ENCODE measurements at places on chromosomes 4 and X.

GRCh38 chr4:53476232-53477037, 99.0 kb downstream of the FIP1L1 start:
- DNase-seq, result no peak

DNA sequence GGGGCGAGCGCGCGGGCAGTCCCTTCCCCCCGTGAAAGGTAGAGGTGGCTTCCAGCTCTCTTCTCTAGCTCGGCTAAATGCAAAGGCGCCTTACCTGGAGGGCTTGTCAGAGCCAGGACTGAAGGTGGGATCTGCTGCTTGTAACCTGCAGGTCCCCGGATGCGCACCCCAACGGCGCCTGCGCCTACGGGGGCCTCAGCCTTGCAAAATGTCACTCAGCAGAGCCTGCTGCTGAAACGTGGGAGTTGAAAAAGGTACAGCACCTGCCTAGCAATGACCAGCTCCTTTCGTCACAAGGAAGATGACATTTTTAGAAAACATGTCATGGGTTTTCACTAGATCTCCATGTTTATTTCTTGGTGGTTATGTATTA, 583 bp downstream of the ABHD18 start:
- DNase-seq, result peak; percentile 58

GRCh38 chr4:94711635-94712034, 46.1 kb upstream of the BMPR1B start:
- no peak for DNase-seq

DNA sequence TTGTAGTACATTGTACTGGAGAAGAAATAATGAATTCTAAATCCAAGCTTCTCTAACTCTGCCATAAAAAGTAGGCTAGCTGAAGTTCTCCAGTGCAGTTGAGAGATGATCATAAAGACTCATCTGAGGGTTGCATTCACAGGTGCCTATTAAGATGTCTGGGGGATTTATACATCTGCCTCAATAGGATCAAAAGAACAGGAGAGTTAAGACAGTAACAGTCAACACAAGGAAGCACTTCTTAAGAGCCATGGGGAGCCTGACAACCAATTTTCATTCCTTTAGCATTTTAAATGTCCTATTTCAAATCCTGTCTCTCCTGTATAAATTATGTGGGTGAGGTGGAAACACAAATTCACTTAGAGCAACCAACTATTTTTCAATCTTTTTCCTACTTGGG, 432.4 kb upstream of the NWD2 start:
- no peak for DNase-seq

DNA sequence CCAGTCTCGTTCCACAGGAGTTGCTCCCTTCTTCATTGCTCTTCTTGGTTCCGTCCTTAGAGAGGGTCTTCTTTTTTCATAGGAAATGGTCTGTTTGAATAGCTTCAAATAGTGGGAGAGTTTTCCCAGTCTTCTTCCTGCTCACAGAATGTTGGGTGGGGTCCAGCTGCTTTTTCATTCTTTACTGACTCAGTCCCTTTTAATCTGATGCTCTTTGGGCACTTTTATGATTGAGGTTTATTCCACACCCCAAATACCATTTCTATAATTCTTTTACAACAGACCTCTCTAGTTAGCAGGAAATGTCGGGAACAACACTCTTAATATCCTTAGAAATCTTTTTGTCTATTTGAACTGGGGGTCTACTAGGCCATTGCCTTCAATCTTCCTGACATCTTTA, 239.5 kb downstream of the PRDM5 start:
- DNase-seq, result no peak

DNA sequence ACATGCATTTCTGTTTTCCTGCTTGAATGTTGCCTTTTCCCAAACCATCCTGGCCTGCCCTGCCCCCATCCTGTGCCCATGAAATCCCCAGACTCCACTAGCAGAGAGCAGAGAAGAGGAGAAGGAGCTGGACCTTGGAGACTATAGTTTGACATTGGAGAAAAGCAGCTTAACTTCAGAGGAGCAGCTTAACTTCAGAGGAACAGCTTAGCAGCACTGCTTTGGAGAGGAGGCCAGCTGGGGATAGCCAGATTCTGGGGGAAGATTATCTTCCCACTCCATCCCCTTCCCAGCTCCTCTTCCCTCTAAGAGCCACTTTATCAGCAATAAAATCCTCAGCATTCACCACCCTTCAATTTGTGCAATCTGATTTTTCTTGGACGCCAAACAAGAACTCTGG, 443.0 kb downstream of the PCDH10 start:
- no peak for DNase-seq

GRCh38 chrX:105477351-105477750, 256.9 kb upstream of the TEX13A start:
- no peak for DNase-seq

GRCh38 chr4:169295822-169296221, 25.1 kb upstream of the SH3RF1 start:
- no peak for DNase-seq

DNA sequence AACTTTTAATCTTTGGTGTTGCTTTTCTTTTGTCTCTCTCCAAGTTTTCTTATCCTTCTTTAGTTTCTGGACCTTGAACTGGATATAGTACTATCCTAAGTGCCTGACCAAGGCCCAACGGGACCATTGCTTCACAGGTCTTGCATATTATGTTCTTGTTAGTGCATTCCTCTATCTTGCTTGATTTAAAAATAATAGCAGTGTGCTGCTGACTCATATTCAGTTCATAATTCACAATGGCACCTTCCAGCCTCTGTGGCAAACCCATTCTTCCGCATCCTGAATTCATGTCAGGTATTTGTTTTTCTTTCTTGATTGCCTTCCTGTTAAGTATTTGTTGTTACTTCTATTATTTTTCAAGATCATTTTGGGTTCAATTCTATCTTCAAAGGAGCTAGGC, 197.1 kb upstream of the GIMD1 start:
- DNase-seq, result no peak

DNA sequence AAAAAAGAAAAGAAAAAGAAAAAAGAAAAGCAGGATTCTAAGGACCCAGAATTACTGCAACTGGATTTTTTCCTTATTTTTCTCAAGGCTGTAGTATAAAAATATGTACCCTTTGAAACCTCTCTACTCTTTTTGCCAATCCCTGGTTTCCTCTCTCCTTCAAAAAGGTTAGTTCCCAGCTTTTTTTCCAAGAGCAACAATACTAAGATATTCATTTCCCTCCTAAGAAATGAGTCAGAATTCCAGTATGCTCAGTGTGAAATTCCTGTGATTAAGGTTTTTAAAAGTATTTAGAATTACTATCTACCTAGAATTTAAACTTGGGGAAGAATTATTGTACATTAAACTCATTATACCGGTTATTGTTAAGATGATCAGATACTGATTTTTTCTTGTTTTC, 22.0 kb downstream of the SMIM14 start:
- DNase-seq, result no peak

- DNase-seq, result no peak
Measured at GRCh38 chr4:54525602-54526001, 132.2 kb upstream of the KIT start.

GRCh38 chrX:23937100-23937499, 29.3 kb downstream of the CXorf58 start:
- DNase-seq, result no peak

DNA sequence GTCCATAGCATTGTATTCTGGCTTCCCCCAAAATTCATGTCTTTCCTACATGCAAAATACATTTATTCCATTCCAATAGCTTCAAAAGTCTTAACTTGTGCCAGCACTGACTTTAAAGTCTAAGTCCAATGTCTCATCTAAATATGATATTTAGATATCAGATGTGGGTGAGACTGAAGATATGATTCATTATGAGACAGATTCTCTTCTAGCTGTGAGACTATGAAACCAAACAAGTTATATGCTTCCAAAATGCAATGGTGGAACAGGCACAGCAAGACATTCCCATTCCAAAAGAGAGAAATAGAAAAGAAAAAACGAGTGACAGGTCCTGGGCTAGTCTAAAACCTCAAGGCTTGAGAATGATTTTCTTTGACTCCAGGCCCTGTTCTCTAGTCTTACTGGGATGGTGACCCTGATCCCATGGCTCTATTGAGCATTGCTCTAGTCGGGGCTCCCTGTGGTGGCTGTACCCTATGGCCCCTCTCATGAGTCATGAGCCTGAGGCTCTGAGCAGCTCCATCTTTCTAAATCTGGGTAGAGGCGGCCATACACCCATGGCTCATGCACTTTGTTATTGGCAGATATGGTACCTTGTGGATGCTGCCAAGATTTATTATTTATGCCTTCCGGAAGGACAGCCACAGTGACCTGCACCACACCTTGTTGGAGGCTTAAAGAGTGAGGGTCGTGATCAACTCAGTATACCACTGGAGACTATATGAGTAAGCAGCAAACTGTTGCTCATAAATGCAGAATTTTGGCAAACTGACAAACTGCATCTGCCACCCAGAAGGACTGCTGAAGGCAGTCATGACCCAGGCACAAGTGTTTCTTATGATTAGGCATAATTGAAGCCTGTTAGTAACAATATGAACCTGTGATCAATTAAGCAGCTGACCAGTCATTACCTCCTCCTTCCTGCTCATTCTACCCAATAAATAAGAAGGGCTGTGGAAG, 38.5 kb upstream of the BOD1L1 start:
- no peak for DNase-seq

DNA sequence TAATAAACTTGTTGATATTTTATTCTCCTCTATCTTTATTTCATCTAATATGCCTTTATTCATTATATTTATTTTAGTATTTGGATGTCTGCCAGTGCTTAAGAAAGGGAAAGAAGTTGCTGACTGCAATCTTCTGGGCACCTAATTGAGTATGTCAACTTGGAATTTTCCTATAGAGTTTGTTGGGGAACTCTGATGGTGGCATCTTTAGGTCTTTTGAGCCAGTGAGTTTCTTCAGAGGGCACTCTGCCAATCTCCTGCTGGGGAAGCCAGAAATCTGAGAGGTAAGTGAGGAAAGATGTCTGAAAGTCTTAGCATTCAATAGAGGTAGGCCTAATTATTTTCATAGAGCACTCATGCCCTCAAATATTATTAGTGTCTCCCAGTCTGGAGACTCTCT, 475.0 kb downstream of the GABRG1 start:
- no peak for DNase-seq

GRCh38 chr4:7339751-7340552, 94.8 kb downstream of the PSAPL1 start:
- DNase-seq, result no peak

DNA sequence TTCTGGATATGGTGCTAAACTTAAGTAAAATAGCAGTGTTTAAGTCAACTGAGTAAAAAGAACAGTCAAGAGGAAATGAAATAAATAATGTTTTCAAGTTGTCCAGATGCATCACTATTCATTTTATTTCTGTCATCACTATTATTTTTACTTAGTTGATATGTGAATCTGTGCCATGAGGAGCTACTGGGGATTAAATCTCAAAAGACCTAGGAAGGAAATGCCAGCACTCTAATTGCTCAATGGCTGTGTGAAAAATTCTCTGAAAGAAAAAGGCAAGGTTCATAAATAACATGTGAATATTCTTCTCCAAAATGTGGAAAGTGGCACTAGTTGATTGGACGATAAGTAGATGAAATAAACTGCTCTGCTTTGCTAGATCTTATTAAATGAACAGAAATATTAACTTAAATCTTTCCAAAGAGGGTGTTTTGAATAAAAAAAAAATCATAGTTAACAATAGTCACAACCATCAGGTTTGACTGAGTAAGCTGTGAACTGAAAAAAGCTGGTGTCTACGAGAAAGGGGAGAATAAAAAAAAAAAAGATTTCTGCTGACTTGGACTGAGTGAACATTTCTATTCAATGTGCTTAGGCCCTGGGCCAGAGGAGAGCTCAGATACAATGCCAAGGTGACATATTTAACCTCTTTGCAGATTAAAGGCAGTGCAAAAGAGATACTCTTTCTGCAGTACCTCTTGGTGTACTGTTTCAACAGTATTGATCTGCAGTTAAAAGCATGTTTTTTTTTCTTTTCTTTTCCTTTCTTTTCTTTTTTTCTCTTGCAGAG, 1.6 kb downstream of the SPARCL1 start:
- no peak for DNase-seq

GRCh38 chr4:528835-529234, 29.8 kb downstream of the PIGG start:
- DNase-seq, result no peak

GRCh38 chr4:112343330-112344080, 46.3 kb downstream of the ALPK1 start:
- no peak for DNase-seq

GRCh38 chrX:151899622-151900021, 13.1 kb upstream of the MAGEA4 start:
- DNase-seq, result no peak

- DNase-seq, result no peak
Measured at GRCh38 chrX:40100537-40101429, 3.0 kb upstream of the BCOR start.

GRCh38 chr4:88900432-88900831, 156.6 kb downstream of the FAM13A start:
- DNase-seq, result no peak

DNA sequence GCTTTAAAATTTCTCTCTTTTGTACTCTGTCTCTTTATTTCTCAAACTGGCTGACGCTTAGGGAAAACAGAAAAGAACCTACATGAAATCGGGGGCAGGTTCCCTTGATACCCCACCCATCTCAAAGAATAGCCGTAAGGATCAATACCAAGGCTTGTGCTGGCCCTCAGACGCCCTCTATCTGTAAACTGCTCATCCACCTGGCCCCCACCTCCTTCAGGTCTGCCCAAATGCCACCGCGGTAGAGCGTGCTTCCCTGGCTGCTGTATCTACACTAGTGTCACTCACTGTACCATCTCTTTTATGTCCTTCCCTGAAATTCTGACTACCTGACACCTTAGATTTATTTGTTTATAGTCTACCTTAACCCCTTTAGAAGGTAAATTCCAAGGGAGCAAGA, 62.8 kb downstream of the SMIM20 start:
- DNase-seq, result no peak

DNA sequence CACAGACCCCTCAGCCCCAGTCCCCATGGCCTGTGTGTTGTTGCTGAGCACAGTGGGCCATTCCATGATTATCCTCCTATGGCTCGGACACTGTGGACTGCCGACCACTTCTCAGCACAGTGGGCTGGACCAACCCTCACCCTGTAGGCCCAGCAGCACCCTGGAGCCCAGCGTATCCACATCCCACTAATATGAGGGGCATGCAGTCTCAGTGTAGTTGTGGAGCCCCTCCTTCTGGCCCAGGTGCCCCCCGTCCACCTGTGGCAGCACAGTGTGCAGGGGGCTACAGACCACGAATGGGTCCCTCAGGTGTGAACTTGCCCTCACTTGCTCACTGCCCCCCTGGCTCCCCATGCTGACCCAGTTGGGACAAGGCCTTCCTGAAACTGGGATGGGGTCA, 7.9 kb downstream of the SPON2 start:
- DNase-seq, result no peak

DNA sequence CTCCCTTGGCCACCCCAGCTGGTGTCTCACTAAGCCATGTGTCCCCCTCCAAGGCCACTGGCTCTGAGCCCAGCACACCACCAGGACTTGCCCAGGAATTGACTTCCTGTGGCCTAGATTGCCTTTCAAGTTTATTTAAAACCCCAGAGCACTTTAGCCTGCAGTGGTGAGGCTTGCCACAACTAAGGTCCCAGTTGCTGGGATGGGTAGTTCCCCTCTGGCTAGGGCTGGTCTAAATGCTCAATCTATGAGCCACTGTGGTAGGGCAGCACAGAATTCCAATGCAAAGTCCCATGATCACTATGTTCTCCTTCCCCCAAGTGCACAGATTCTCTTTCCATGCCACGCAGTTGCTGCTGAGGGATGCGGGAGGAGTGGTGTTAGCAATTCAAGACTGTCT, 61.1 kb upstream of the HCCS start:
- DNase-seq, result no peak

All from activated CD8-positive, alpha-beta memory T cell treated with anti-CD3 and anti-CD28 coated beads for 1 hour (primary cell).